Epithelial cell of esophagus (primary cell): ENCODE measurements at places on chromosomes 1 and 21.
A peak's percentile ranks its signal among the peaks of the same experiment; 100 is the strongest.

DNA sequence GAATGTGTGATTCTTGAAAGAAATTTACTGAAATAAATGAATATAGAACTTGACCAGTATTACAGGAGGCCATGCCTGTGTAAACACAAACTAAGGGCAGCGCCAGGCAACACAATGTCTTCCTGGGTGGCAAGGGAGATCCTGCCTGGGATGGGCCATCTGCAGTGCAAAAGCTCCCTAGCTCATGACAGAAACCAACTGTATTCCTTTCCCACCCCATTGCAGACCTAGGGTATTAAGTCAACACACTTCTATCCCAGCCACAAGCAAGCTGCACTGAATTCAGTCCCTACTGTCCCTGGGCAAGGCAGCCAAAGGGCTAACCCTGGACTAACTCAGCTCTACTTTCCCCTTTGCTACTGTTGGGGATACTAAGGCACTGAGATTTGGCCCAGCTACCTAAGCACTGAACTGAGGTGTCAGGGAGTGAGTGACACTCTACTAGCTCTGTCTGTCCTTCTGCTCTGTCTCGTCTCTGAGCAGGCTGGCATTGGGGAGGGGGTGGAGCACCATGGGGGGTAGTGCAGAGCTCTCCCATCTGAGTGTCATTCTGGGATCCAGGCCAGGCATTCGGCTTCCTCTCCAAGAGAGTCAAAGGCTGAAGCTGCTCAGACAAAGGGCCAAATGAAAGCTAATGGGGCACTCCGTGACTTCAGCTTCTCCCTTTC lies 2.5 kb downstream of the INKA2 start:
- no peak for DNase-seq

DNA sequence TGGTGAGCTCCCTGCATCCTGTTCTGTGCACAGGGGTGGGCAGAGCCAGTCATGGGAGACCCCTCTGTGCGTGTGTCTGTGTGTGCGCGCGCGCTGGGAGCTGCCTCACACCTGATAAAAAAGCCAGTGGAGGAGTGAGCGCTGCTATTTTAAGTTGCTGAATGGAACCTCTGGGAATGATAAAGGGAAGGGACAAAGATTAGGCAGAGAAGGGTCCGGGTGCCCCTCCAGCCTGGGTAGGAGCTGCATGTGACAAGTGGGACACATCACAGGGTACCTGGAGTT lies 847 bp downstream of the ADORA1 start:
- DNase-seq, result no peak

DNA sequence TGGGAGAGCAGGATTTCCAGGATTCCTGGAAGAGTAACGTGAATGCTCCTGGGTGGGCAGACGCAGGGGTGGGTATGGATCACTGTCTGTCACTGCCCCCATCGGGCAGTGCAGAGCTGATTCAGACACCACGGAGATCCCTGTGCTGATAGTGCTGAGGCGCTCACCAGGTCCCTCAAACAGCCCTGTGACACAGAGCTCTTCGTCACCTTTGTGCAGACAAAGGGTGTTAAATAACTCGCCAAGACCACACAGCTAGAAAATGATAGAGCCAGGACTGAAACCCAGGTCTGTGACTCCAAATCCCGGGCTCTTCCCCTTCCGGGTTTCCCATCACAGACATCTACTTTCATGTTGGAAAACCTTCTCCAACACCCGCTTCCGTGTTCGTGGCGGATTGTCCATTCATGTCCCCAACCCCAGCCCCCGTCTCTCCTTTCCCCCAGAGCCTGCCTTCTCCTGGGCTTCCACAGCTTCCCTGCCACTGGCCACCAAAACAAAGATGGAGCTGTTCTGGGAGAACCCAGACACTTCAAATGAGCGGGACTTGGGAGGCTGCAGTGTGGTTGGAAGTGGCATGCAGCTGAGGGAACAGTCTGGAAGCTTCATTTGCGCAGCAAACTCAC lies 2.6 kb downstream of the EFHD2 start:
- no peak for DNase-seq

DNA sequence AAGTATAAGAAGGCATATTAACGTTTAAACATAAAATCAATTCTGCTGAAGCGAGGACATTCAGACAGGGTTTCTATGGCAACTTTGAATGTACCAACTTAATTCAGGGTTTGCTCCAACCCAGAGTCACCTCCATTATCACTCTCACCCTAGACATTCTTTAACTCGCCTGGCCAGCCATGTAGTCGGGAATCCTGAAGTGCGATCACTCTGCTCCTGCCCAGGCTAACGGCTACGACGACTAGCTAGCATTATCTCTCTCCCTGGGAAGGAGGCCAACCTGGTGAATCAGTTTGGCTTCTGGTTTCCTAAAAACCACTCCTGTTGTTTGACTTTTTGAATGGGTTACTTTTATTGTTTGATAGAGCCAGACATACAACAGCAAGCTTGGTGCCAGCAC lies 38.9 kb upstream of the ZBTB18 start:
- DNase-seq, result peak; percentile 43

- no peak for DNase-seq
Observed at GRCh38 chr1:247291833-247292561, 36.1 kb downstream of the VN1R5 start.

DNA sequence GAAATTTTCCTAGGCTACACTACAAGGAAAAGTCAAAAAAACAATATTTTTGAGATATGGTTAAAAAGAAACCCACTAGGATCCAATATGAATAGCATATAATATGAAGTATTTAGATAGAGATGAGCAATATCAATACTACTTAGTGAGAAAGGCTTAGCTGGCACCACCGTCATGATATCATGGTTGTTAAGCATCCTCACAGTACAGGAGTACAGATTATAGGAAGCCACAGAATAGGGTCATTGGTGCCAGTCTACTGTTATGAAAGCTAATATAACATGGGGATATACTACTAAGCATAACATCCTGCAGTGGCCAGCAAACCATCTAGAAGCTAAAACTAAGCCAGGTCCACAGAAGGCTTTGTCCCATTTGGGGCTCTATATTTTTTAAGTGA lies 28.4 kb upstream of the NRIP1 start:
- no peak for DNase-seq

GRCh38 chr1:226518375-226518774 lies 30.2 kb upstream of the STUM start:
- no peak for DNase-seq

DNA sequence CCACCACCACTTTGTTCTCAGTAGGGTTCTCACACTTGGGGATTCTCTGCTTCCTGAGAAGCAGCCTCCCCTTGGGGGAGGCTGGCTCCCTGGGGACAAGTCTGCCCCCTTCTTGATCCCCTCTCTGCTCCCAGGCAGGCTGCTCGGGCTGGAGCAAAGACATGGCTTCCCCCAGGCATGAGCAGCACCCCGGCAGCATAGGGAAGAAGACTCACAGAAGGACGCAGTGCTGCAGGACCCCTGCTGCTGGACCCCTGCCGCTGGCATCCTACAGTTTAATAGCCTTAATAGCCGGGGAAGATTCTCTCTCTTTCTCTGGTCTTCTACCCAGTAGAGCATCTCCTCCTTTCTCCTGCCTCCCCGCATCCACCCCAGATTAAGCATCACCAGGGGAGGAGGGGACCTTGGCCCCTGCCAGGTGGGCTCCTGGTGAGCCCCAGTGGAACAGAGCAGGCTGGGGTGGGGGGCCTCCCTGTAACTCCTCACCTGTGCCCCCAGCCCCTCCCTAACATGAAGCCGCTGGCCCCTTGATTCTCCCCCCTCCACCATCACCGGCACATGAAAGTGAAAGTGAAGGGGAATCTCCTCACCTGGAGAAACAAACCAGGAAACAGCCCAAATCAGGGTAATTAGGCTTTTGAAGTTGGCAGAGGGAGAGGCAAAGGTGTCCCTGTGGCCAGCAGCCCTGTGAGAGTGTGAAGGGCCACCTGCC lies 2.5 kb downstream of the WNT3A start:
- DNase-seq, result no peak

GRCh38 chr1:239543873-239544272 lies 157.5 kb downstream of the CHRM3 start:
- DNase-seq, result no peak

DNA sequence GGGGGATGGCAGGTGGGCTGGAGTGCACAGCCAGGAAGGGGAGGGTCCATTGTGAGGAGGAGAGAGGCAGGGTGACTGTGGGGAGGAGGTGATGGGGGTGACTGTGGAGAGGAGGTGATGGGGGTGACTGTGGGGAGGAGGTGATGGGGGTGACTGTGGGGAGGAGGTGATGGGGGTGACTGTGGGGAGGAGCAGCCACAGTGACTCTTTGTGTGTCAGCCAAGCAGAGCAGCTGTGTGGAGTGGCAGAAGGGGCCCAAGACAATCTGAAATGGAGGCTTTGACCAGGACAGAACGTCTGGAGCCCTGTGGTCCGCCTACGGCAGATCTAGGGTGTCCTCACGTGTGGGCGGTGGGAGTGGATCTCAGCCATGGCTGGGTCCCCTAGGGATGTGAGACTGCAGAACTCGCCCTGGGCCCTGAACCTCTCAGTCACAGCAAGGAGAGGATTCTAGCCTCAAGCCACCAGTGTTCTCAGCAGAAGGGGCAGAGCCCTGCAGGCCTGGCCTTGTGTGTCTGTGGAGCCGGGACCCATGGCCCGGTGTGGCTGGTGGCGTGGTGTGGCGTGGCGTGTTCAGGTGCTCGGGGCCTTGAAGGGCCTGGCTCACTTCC lies 81.5 kb downstream of the OBSCN start:
- DNase-seq, result no peak
